ENCODE measurements at places on chromosomes 4 and X.

GRCh38 chr4:160403081-160403480, 1300.2 kb downstream of the RAPGEF2 start:
- no peak for DNase-seq

DNA sequence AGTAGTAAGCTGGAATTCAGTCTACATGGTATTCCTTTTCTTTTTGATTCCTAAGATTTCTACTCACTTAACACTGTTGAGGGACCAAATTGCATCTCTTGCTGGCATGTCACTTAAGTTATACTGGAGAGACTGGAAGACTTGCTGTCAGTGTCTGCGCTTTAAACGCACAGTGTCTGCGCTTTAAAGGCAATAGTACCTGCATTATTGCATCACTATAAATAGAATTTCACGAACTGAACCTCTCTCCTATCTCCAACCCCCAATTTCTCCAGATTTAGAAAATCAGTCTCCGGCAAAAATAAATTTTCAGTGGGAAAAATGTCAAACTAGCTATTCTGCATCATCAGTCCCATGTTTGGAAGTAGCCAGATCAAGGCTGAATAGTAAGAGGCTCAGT, 21.2 kb downstream of the SMAD1 start:
- no peak for DNase-seq

DNA sequence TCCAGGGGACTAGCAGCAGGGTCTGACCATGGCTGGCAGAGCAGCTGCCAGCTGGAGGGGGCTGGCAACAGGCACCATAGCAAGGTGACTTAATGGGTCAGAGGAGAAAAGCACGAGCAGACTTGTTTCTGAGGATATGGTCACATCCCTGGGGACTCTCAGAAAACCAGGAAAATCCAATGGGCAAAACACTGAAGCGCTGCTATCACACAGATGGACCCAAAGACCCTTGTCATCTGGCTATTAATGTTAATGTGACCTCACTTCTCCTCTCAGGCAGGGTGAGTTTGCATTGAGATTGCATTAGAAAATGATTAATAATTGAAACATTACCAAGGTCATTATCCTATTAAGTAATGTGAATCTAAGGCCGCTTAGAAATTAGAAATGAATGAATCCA, 293.7 kb upstream of the GALNT7 start:
- no peak for DNase-seq

DNA sequence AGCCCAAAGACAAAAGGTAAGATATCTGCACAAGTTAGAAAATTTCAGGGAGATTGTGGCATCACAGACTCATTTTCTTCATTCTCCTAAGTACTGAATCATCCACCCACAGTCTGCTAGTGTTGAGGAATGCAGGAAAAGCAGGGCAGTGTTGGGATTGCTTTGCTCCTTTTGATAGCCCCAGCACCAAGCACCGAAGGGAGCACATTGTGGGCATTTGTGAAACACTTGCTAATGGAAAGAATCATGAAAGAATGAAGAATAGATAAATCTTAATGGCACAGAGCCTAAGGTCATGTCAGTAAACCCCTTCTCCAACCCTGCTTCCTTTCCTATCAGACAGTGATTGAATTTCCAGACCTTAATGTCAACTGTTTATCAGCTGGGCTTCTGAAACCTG, 103.1 kb upstream of the GPRIN3 start:
- DNase-seq, result no peak

DNA sequence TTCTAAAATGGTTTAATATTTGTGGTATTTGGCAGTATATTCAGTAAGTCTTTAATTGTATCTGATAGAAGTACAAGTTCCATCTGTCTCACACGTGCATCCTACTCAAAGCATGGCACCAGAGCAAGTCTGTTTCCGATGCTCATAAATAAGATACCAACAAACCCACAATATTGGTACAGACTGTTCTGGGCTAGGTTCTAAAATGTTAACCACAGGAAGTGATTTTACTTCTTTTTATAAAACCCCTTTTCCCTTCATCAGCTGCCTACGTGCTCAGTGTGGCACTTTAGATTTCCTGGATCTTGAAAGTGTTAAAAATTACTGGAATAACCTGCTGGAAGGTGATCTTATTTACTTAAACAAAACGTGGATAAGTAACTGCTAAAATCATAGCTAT, 165.1 kb downstream of the CFAP299 start:
- DNase-seq, result no peak

- no peak for DNase-seq
Observed at GRCh38 chr4:7154351-7154981, 37.9 kb upstream of the SORCS2 start.

- DNase-seq, result no peak
Observed at GRCh38 chr4:3443750-3444309, 2.1 kb downstream of the HGFAC start.

- no peak for DNase-seq
Observed at GRCh38 chr4:14087459-14087858, 459.9 kb upstream of the BOD1L1 start.

DNA sequence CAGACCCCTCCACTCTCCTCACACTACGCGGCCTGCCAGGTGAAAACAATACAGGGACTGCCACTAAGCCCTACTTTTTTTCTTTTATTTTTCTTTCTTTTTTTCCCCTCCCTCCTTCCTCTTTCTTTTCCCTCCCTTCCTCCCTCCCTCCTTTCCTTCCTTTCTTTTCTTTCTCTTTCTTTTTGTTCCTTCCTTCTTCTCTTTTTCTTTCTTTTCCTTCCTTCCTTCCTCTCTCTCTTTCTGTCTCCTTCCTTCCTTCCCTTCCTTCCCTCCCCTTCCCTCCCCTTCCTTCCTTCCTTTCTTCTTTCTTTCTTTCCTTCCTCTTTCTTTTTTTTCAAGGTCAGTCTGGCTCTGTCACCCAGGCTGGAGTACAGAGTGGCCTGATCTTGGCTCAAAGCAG, 41.9 kb downstream of the RWDD4 start:
- no peak for DNase-seq

GRCh38 chr4:78945651-78946179, 6.5 kb upstream of the PAQR3 start:
- no peak for DNase-seq

DNA sequence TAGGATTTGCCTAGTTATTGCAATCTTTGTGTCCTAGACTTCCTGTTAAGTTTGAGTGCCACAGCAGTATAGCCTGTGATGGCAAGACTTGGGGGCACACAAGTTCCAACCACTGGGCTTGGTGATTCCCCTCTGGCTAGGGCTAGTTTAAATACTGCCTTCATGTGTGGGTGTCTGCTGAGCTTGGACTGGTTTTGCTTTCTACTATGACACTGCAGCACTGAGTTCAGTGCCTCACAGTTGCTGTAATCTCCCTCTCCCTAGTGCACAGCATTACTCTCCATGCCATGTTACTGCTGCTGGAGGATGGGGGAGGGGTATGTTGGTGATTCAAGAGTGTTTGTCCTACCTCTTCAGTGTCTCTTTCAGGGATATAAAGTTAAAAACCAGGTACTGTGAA, 379.6 kb downstream of the IL15 start:
- DNase-seq, result no peak

GRCh38 chr4:152937336-152938236, 1.5 kb downstream of the FHDC1 start:
- no peak for DNase-seq

DNA sequence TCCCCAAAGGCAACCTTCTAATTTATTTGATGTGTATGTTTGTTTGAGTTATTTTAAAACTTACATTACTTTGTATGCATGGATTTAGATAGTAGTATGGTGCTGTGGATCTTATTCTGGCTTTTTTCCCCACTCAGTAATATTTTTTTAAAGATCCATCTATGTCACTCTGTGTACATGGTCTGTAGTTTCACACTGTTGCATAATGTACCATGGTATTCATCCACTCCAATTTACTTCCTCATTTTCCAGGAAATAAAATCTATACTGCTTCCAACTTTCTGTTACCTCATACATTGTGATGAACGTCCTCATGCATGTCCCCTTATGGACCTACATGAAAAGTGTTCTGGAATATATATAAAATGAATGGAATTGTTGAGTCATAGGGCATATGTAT, 17.6 kb downstream of the ARMCX2 start:
- no peak for DNase-seq

- no peak for DNase-seq
Observed at GRCh38 chr4:43379016-43379415, 486.5 kb downstream of the GRXCR1 start.

GRCh38 chr4:1644891-1645657, 39.0 kb downstream of the FAM53A start:
- no peak for DNase-seq

DNA sequence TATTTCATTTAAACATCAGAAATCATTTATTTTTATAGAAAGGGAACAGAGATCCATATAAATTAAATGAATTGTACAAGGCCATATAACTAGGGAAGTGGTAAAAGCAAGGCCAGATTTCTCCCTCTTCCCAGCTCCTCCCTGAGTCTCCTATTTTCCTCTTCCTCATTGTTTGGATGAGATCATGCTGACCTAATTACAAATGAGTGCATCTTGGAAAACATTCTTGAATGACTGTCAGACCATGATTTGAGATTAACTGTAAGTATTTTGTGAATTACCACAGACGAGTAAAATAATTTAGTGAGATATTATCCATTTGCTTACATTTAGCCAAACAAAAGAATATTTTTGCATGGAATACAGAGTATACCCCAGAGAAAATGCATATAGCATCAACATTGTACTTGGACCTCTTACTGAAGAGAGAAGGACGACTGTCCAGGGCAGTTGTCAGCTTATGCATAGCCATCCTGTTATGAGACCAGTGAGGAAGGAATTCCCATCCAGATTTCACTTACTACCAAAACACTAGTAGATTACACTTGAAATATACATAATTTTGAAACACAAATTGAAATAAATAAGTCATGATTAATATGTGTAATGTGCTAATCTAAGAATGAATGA, 47.3 kb downstream of the SLAIN2 start:
- no peak for DNase-seq

DNA sequence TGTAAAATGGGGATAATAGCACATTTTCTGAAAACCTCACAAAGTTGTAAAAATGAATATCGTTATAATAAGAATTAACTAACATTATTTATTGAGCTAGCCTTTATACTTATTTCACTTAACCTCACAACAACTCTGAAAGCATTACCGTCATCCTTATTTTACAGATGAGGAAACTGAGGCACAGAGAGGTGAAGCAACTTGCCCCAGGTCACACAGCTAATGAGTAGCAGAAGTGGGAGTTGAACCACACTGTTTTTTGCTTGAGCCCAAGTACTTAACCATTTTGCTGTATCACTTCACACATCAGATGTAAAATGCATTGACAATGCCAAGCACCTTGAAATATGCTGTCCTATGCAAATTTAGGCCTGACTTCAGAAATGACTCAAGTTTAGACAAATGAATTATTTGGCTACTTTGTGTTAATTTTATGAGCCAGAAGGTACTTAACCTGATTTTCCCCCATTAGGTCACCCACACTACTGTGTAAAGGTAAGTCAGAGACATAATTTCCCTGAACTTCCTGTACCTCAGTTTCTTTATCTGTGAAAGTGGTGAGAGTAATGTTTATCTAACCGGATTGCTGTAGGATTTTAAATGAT, 23.1 kb downstream of the CD40LG start:
- no peak for DNase-seq

DNA sequence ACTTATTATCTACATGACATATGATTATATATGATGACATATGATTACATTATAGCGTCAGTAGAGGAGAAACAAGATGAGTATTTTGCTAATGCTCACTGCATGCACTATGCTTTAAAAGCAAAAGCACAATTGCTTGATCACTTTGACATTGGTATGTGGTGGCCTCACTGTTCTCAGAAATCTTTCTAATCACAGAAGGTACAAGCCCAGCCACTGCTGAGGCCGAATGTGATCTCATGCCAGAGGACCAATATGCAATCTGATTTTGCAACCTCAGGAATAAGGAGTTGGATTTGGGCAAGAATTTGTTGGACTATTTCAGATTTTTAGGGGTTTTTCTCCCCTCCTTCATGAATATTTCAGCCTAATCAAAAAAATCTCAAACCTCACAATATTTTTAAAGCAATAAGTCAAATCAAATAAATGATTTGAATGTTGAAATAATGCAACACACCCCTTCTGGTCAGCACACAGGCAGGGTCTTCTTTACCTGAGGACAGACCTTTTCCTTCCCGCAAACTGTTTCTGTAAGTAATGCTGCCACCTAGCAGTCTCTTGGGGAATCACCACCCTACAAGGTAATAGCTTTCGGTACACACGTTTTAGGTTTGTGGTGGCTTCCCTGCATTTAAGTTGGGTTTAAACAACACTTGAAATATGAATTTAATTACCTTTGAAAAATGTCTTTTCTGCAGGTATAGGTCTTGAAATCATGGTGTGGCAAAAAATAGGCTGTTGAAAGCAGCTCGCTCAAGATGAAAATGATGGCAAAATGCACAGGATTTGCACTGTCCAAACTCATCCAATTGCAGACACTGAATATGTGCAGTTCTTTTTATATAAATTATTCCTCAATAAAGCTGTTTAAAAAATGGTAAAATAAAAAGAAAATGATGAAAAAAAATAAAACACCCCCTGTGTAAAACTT, 4.8 kb upstream of the CXCL13 start:
- no peak for DNase-seq

DNA sequence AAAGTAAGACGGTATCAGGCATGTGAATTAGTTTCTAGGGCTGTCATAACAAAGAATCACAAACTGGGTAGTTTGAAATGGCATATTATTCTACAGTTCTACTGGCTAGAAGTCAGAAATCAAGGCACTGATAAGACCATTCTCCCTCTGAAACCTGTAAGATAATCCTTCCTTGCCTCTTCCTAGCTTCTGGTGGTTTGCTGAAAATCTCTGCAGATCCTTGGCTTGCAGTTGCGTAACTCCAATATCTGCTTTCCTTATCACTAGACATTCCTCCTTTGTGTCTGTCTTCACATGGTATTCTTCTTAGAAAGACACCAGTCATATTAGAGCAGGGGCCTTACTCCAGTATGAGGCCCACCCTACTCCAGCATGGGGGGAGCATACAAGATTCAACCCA, 19.6 kb upstream of the LCORL start:
- no peak for DNase-seq

GRCh38 chr4:177937041-177937440, 494.8 kb upstream of the AGA start:
- DNase-seq, result no peak

Measured in cortex of kidney (tissue), 1 donor.